ENCODE measurements at places on chromosomes 11 and 22. TPM values are rescaled to one million over a fixed set of nuclear protein-coding genes. Genes with fewer than 3 reads are reported as not detected.

CBLIF gene
- total RNA-seq: not detected

OR5P2 gene
- not detected for total RNA-seq

RIMBP3B gene
- 0.02 TPM for total RNA-seq

PIK3IP1 gene
- 1.9 TPM for total RNA-seq

PKNOX2 gene
- not detected for total RNA-seq

INSC gene
- total RNA-seq: 0.62 TPM

CARD18 gene
- not detected for total RNA-seq

LBHD1 gene
- total RNA-seq: 3.8 TPM

OR56A1 gene
- total RNA-seq: not detected

ALDH3B2 gene
- not detected for total RNA-seq

CALCA gene
- total RNA-seq: not detected

CLDN5 gene
- not detected for total RNA-seq

B4GAT1 gene
- total RNA-seq: 40.3 TPM

OR51I1 gene
- total RNA-seq: not detected

CHADL gene
- total RNA-seq: not detected

ACR gene
- not detected for total RNA-seq

PPP6R2 gene
- 18.9 TPM for total RNA-seq

OSM gene
- not detected for total RNA-seq

All from M059J (cell line).